Right renal pelvis (tissue), 4 donors: ENCODE measurements at places on chromosomes 7 and 10. TPM values are rescaled to one million over a fixed set of nuclear protein-coding genes. Genes with fewer than 3 reads are reported as not detected.

PLCE1 gene
- 34.6 TPM for polyA plus RNA-seq

WNT8B gene
- 1.0 TPM for polyA plus RNA-seq

GSAP gene
- polyA plus RNA-seq = 11.7 TPM

- peak; percentile 63 for DNase-seq
These were observed 46.6 kb upstream of the COL1A2 start for GRCh38 chr7:94348142-94348541.

REEP3 gene
- 31.0 TPM for polyA plus RNA-seq

GRCh38 chr7:137888241-137888640 lies 41.5 kb upstream of the DGKI start:
- no peak for DNase-seq

DNA sequence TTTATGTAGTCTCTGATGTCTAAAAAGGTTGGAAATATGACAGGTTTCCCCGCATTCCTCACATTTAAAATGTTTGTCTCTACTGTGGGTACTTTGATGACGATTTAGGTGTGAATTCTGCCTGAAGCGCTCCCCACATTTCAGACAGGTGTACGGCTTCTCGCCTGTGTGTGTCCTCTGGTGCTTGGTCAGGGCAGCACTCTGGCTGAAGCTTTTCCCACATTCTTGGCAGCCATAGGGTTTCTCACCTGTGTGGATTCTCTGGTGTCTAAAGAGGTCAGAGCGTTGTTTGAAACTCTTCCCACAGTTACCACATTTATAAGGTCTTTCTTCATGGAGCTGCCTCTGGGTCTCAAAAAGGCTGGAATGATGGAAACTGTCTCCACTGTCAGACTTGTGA lies 6.3 kb downstream of the ZNF394 start:
- no peak for DNase-seq

GRCh38 chr10:19833170-19833824 lies 17.1 kb downstream of the PLXDC2 start:
- DNase-seq = no peak

GRCh38 chr7:138434597-138435019 lies 25.5 kb upstream of the TRIM24 start:
- no peak for DNase-seq

MRLN gene
- 0.37 TPM for polyA plus RNA-seq

DNA sequence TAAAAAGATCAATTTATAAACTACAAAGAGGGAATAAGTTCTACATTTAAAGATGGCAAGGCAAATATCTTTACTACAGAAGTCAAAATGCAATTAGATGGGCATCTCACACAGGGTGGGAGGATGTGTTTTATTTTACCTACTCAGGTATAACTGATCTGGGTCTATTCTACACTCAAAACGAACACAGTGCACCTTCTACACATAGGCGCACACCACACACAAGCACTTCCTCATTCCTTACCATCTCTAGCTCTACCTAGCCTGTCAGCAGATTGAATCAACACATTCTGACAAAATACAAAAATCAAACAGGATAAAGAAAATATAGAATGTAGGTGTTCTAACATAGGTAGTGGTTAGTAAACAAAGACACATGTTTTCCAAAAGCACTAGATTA lies 64.8 kb downstream of the SGCE start:
- no peak for DNase-seq
